Stimulated activated CD8-positive, alpha-beta memory T cell treated with anti-CD3 and anti-CD28 coated beads, Interleukin-4, amount 100 ng/mL, for 24 hours (primary cell): ENCODE measurements at places on chromosomes 4 and X.

DNA sequence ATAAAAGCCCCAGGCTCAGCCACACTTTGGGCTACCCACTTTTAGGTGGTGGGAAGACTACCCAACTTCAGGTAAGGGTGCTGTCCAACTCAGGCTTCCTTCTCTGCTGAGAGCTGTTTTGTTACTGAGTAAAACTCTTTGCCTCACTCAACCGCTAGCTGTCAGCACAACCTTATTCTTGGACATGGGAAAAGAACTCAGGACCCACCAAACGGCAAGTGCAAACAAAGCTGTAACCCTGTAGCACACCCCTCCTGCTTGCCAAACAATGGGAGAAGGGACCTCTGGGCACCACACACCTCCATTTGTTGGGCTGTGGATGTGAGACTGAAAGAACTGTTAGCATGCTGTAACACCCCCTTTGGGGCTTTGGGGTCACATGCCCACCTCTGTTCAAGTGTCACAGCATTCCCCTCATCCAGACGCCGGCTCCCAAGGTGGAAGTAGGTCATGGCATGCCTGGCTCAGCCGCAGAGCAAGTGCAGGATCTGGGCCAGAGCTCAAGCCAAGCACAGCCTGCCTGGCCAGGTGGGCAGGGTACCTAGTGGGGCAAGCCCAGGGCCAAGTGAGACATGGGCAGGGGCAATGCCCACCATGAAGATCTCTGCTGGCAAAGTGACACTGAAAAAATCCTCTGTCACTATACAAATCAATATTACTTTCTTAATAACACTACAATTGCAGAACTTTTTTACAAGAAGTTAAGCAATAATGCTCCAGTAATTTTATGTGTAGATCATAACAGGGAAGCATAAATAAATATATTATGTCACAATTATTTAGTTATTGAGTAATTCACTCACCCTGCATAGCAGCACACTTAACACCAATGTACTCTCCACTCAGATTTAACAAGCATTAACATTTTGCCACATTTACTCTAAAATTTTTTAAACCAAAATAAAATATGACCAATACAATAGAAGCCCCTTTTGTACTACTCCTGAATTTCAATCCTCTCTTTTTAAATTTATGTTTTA is 107.2 kb downstream of the TBCK start:
- DNase-seq = no peak

- DNase-seq = no peak
These were observed 173.2 kb downstream of the CBLL2 start for GRCh38 chrX:22445880-22446279.

DNA sequence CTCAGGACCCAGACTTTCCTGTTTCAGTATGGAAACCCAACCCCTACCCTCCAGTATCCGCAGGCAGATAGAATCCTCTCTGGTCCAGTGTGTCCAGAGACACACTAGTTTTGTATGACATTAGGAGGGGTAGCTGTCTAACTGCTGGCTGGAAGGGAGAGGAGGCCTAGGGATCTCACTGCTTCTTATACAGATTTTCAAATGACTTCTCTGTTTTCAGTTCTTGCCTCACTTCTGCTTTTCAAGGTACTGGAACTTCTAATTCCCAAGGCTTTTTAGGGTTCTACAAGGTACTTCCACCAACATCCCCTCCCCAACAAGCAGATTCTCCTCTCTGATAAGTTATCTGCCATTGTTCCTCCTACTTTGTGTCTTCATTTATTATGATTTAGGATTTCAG is 6.1 kb downstream of the SGCB start:
- DNase-seq = no peak

DNA sequence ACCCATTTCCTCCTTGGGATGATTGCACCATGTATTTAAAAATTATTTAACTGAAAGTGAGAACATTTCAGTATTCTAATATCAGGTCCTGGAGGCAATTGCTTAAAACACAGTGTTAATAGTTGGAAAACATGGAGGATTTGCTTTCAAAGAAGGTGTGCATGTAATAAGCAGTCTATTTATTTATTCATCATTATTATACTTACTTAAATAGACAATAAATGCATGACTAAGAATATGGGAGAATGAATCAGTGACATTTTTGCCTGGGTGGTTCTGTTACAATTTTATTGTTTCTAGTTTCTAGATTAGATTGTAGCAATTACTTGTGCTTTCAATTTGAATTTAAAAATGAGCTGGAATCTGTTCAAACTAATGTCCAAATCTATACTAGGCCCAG is 145.5 kb downstream of the AREG start:
- no peak for DNase-seq

DNA sequence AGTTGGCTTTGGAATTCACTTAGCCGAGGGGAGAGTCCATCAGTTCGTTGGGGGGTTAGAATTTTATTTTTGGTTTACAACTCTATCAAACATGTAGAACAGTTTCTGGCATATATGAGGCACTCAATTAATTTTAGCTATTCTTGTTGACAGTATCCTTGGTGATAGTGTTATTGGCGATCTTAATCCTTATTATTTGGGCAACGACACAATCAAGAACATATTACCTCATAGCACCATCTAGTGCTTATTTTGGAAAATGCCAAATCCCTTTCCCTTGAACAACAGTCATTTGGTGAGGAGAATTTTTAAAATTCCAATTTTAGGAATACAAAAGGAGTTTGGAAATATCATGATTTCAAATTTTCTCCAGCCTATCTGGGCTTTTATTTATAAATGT is 17.9 kb upstream of the PGRMC1 start:
- DNase-seq = no peak

DNA sequence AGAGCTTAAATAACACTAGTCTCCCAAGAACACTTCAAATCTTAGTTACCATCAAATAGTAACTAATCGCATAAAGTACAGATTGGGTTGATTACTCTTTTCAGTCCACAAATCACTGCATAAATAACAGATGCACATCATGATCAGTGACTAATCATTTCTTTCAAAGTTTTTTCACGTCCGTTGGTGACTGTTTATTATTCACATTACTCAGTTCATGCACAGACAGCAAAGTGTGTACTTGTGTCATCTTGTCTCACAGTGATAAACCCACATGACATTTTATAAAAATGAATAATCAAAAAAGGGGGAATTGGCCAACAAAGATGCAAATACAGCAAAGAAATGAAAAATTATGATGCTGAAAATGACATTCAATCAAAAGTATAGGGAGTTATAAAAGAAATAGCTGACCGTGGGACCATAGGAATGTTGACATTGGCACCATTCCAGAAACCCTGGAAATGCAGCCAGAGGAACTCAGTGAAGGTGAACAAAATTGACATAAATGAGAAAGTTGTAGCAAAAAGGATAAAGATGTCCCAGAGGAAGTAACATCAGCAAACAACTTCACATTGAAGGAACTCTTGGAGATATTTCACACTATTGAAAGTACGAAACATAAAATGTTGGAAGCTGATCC is 161.5 kb downstream of the SOX3 start:
- no peak for DNase-seq

GRCh38 chr4:166622425-166622977 is 611.8 kb downstream of the SPOCK3 start:
- DNase-seq = no peak

GRCh38 chr4:157014621-157015591 is 43.3 kb upstream of the PDGFC start:
- no peak for DNase-seq

GRCh38 chr4:101284546-101284945 is 62.8 kb downstream of the PPP3CA start:
- no peak for DNase-seq

DNA sequence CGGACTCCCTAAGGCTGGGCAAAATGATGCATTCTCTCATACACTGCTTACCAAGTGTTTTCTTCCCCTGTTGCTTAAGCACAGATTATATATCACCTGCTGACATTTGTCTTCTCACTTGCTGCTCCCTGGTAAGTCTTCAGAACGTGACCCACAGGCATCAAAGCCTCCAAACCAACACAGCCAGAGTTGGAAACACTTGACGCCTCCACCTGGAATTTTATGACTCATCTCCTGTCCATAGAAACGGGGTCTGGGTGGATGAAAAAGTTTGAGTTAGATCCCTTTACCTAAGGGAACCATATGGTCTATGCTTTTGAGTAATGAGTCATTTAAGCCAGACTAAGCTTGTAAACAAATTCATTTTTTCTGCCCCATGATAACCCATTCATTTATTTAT is 251.6 kb downstream of the USP46 start:
- no peak for DNase-seq

- DNase-seq = no peak
These were observed 38.4 kb upstream of the STS start for GRCh38 chrX:7109049-7109531.

DNA sequence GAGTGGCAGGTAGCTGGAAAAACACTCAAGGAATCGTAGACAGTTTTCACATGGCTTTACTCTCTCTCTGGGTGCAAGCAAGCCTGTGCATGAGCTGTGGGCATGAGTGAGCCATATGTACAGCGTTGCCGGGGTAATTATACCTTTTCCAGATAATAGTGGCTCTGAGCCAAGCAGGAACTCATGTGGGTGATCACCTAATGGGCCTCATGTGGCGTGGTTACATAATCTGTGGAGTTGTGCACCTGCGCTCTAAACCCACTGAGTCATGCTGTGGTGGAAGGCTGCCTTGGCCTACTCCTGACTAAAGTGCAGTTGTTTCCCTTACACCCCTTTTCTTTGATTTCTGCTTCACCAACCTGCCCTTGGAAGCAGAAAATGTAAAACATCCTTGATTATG is 1564.5 kb upstream of the PCDH10 start:
- DNase-seq = no peak

- DNase-seq = no peak
These were observed 2733.7 kb downstream of the PCDH7 start for GRCh38 chr4:33453916-33454315.

DNA sequence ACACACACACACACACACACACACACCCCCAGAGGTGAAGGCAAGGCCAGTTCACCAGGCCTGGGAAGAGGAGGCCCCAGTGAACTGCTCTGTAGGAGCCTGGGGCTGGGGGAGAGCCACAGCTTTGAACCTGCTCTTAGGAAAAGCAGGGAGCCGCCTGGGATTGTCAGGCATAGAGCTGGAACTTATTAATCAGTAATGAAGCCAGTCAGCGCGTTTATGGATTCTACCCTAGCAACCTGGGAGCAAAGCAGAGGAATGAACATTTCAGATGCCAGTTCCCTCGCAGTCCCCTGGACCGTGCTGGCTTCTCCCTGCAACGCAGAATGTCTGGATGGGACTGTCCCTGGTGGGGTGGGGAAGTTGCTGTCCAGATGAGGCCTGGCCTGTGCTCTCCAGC is 45.3 kb upstream of the DDX3X start:
- DNase-seq = no peak

DNA sequence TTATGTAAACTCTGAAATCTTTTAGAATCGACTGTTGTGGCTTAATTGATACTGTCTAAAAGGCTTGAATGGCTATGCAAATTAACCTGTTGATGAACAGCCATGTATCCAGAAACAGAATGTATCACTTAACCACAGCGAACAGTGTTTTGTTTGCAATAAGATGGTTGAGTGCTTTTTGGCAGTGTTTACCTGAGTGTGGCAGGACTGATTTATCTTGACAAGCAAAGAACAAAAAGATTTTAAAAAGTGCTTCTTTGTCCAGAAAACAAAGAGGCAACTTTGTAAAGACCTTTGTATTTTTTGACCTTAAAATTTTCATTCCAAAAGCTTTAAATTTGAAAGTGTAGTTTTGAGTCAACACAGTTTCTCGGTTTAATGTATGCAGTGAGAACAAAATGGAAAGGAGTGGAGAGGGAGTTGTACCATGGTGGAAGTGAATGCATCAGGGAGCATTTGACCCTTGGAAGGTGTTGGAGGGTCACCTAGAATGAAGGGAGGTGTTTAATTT is 18.0 kb downstream of the ARHGAP10 start:
- no peak for DNase-seq

DNA sequence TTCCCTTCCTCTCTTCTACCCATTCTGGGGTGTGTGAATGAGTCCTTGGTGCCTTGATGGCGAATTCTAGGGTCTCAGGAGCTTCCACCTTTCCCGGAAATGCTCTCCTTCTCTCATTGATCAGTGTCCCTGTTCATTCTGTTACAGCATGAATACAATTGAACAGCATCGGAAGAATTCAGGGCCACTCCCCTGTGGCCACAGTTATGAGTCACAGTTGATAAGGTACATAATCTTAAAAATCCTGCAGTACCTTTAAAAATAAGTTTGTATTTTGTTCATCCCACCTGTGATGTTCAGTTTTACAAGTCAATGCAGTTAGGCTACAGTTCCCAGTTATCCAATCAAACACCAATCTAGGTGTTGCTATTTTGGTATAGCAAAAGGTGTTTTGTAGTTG is 47.3 kb upstream of the FAM9A start:
- no peak for DNase-seq

DNA sequence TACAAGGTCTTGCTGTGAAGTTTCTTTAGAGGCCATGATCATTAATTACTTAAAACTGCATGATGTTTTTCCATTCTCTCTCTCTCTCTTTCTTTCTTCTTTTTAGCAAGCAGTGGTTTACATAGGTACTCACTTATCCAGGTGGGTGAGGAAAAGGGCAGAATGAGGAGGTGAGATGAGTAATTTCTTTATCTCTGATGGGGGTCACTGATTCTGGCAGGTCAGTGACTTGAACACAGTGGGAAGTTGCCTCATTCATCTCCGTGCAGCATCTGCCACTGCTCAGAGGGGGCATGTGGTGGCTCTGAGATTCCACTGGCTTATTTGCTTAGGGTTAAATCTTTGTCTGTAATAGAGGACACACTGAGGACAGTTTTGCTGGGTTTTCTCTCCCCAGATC is 62.6 kb downstream of the FAM114A1 start:
- no peak for DNase-seq

GRCh38 chr4:184473499-184474262 is 669 bp downstream of the IRF2 start:
- no peak for DNase-seq

- DNase-seq = no peak
These were observed 132.2 kb upstream of the AGA start for GRCh38 chr4:177574446-177574845.

DNA sequence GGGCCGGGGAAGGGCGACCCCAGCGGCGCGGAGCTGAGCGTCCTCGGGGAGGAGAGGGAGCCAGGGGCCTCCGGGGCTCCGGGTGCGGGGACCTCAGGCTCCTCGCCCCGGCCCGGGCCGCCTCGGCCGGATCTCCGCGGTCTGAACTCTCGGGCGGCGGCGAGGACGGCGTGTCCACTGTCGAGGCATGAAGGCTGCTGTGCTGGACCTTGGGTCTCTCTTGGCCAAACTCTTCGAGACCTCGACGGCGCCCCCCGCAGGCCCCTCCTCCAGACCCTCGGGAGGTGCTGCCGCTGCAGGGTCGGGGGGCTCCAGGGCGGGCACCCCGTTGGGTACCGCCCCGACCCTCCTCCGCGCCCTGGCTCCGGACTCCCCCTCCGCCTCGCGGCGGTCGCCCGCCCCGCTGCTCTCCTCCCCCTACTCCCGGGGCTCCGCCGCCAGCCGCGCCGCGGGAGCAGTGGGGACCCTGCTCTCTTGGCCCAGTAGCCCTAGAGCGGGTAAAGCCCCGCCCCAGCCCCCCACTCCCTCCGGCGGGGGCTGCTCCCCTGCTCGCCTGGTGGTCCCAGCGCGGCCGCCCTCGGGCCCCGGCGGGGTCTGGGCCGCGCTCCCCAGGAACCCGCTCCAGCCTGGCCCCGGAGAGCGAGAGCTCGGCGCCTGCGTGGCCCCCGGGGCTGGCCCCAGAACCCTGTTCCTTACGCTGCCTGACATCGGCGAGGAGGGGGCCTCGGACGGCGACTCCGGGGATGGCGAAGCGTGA is 564 bp downstream of the FAM149A start:
- DNase-seq = no peak
